ENCODE measurements at places on chromosomes 1 and 21. TPM values are rescaled to one million over a fixed set of nuclear protein-coding genes. Genes with fewer than 3 reads are reported as not detected.

The SELL gene
- 2.1 TPM for polyA plus RNA-seq

The LCE1A gene
- polyA plus RNA-seq = not detected

The TDRD10 gene
- 1.00 TPM for polyA plus RNA-seq

The SPATA21 gene
- 0.04 TPM for polyA plus RNA-seq

GRCh38 chr1:108149796-108150467 is 50.2 kb downstream of the SLC25A24 start:
- DNase-seq = no peak

GRCh38 chr21:34052171-34052570 is 21.2 kb upstream of the MRPS6 start:
- DNase-seq = no peak

- no peak for DNase-seq
Measured at GRCh38 chr1:194512957-194513356, 1326.5 kb upstream of the B3GALT2 start.

DNA sequence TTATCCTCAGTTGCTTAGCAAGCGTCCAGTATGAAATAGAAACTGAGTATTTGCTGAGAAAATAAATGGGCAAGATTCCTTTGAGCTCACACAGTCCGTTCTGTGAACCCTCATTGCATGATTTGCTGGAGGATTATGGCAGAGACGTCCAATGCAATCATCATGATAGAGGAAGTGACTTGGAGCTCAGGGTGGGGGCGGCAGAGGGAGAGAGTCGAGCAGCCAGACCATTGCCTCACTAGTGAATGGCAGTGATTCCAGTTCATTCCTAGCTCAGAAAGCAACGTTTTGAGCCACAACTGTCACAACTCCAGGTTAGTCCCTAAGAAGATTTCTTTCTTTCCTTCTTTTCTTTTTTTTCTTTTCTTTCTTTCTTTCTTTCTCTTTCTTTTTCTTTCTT is 27.5 kb upstream of the COL9A2 start:
- no peak for DNase-seq

- no peak for DNase-seq
Measured at GRCh38 chr1:26690157-26690556, 5.7 kb upstream of the ARID1A start.

All from renal pelvis (tissue), 12 donors.